ENCODE measurements at places on chromosomes 5 and 9.
A peak's percentile ranks its signal among the peaks of the same experiment; 100 is the strongest.

GRCh38 chr9:115643948-115644727 lies 509.5 kb upstream of the PAPPA start:
- DNase-seq, result no peak

GRCh38 chr9:105258225-105258737 lies 13.8 kb downstream of the SLC44A1 start:
- DNase-seq, result no peak

DNA sequence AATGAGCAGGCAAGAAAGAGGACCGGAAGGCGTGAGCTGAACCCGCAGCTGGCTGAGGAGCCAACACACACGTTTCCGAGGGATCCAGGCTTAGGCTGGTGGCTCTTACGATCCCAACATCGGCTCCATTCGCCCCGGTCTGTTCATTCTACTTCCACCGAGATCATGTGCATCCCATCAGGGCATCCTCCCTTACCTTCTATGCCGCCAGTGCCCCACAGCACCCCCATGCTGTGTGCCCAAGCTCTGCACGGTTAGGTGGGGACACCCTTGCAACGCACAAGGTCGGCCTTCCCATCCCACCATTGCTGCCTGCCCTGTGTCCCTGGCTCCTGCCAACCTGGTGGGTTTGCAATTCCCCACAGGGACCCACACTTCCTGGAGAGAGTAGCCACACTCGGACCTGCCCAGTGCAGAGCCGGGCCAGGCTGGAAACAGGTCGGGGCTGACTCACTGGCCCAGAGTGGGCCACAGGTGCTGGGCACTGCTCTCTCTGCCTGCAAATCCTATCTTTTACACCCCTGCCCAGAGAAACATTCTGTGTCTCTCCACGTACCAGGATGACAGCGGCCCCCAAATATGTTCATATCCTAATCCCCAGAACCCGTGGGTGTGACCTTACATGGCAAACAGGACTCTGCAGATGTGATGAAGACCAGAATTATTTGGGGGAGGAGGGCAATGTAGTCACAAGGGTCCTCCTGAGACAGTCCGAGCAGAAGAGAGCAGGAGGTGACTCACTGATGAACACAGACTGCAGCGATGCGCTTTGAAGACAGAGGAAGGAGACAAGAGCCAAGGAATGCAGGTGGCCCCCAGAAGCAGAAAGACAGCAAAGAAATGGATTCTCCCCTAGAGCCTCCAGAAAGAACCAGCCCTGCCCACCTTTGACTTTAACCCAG lies 182.2 kb downstream of the AUH start:
- peak; percentile 86 for DNase-seq

GRCh38 chr9:88661759-88662158 lies 126.8 kb downstream of the NXNL2 start:
- peak; percentile 17 for DNase-seq

- DNase-seq, result no peak
Measured at GRCh38 chr5:139268364-139269202, 25.0 kb upstream of the MATR3 start.

GRCh38 chr5:119292701-119293515 lies 62.9 kb upstream of the TNFAIP8 start:
- no peak for DNase-seq

GRCh38 chr5:164470312-164470711 lies 964.9 kb downstream of the MAT2B start:
- DNase-seq, result no peak

- no peak for DNase-seq
Measured at GRCh38 chr5:177083357-177083756, 3.4 kb upstream of the FGFR4 start.

DNA sequence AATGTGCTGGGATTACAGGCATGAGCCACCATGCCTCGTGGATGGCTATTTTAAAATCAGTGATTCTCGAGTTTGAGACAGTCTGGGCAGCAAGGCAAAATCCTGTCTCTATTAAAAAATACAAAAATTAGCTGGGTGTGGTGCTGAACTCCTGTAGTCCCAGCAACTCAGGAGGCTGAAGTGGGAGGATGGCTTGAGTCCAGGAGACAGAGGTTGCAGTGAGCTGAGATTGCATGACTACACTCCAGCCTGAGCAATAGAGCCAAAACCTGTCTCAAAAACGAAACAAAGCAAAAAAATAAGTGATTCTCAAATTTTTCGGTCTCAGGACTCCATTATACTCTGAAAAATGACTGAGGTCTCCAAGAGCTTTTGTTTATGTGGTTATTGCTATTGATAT lies 47.9 kb upstream of the HSPA9 start:
- DNase-seq, result no peak

- no peak for DNase-seq
Measured at GRCh38 chr5:149886692-149887470, 57.7 kb downstream of the PDE6A start.

DNA sequence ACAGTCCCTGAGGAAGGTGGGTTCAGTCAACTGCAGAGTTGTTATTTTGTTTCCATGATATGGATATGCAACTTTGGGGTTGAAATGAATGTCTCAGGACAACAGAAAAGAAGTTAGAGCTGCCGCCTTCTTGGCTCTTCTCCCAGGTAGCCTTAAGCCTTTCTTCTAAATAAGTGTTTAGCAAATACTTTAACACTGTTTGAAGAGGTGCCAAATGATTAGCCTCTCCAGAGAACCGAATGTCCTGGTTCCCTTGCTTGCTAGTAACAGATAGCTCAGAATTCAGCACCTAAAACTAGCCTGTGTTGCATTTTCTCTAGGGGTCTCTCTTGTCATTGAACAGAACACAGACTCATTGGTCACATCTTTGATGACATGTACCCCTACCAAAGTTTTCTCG lies 127.7 kb upstream of the PIK3R1 start:
- DNase-seq, result peak; percentile 25

GRCh38 chr5:151758430-151759241 lies at the start of gene ATOX1:
TSS of gene ATOX1 (minus strand) at chr5:151758631. CDS start at chr5:151758551, 80 bp downstream.
- peak; percentile 86 for DNase-seq

GRCh38 chr5:22390888-22391287 lies 462.3 kb downstream of the CDH12 start:
- DNase-seq, result no peak

GRCh38 chr5:115873392-115873791 lies 31.7 kb downstream of the AP3S1 start:
- peak; percentile 55 for DNase-seq

DNA sequence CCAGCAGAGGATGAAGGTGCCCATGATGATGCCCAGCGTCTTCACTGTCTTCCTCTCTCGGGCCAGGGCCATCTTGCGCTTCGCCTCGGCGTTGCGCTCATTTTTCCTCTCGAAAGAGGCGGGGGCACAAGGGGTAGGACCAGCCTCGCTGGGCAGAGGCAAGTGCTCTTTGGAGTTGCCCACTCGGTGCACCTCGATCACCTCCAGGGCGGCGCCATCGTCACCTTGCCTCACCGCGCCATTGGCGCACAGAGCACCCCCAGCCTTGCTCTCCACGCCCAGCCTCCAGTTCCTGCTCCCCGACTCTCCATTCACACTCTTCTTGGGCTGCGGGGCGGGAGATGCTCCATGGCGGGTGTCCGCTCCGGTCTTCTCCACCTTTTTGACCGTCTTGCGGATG lies 1.6 kb downstream of the HTR1A start:
- DNase-seq, result no peak

- DNase-seq, result peak; percentile 15
Measured at GRCh38 chr5:73729329-73729728, 103.3 kb downstream of the ARHGEF28 start.

- DNase-seq, result no peak
Measured at GRCh38 chr5:54671111-54671531, 153.6 kb downstream of the SNX18 start.

GRCh38 chr9:85987236-85987635 lies 46.3 kb downstream of the NAA35 start:
- DNase-seq, result no peak

- DNase-seq, result no peak
Measured at GRCh38 chr5:135066781-135067180, 32.8 kb upstream of the PITX1 start.

DNA sequence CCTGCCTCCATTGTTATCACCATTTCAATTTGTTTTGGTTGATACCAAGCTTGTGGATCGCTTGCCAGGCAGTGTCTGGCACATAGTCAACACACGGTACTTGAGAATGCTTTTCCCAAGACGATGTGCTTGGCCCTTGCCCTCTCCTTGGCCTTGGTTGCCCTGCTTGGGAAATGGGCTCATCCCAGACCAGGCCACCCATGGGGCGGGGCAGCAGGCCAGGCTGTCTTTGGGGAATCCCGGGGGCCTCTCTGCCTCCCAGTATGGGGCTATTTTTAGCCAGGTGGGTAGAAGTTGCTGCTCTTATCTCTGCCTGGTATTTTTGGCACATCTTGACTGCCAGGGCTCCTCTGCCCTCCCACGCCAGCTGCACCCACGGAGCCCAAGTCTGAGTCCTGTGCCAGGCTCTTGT lies 49.9 kb downstream of the LMX1B start:
- DNase-seq, result no peak

GRCh38 chr5:137606401-137606800 lies 107.3 kb upstream of the SPOCK1 start:
- DNase-seq, result no peak

- DNase-seq, result no peak
Measured at GRCh38 chr9:98795295-98795955, 930 bp downstream of the ANKS6 start.

- DNase-seq, result no peak
Measured at GRCh38 chr9:36637491-36638270, 65.0 kb downstream of the MELK start.

GRCh38 chr5:37847978-37848425 lies 8.2 kb upstream of the GDNF start:
- DNase-seq, result peak; percentile 63

GRCh38 chr9:134221273-134222017 lies 57.1 kb upstream of the RNU6ATAC start:
- no peak for DNase-seq

GRCh38 chr9:102405218-102405867 lies 589.8 kb upstream of the CYLC2 start:
- DNase-seq, result no peak

DNA sequence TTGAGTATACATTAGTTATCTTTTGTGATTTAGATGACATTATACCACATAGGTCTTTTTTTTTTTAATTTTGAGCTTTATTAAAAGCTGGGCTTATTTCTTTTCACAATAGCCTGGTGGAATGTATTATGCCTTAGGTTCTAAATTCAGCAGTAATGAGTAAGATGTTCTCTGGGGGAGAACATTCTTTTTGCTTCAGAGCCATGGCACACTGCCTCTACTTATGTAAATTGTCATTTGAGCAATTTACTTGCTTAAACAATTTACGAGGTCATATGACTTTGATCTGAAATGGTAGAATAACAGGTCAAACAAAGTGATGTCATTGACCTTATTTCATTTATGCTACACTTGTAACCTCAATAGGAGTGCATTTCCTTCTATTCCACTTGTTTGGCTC lies 154.2 kb downstream of the FOCAD start:
- peak; percentile 28 for DNase-seq

DNA sequence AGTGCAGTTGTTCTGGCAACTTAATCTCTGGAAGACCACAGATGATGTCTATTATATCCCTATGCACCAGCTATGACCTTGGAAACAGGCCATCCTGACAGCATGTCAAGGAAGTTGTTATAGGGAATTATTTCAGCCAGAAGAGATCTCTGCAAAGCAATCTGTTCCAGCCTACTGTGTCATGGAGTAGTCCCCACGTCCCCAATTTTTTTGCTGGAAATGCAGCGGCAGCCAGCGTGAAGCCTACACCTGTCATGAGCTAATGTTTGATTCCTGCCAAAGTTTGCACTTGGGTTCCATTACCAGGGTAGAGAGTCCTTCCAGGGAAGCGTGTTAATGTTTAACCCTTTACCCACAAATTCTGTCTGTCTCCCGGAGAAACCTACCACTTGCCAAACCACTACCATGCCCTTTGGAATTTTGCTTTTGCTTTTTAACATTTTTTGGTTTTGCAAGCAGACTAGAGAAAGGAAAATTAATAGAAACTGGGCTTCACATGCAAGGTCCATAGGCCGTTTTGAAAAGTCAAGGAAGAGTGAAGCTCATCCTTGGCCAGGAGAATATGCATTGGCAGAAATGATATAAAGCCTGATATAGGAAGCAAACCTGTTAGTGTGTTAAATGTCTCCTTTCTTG lies 174.9 kb upstream of the SPRY4 start:
- DNase-seq, result no peak

DNA sequence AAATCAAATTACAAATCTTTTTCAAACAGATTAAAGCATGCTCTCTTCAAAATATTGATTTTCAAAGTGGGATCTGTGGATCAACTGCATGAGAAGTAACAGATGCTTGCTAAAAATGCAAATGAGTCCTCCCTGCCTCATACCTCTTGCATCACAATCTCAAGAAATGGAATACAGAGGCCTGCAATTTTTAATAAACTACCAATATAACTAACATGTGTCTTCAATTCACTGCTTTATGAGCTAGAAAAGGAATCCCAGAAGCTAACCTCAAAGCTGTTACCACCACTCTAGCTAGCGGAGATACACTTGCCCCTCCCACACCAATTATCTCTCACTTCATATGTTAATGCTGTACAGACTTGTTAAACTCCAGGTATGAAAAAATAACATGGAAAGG lies 9.6 kb downstream of the OR13C5 start:
- no peak for DNase-seq

GRCh38 chr9:78515108-78515507 lies 218.2 kb downstream of the PSAT1 start:
- no peak for DNase-seq

DNA sequence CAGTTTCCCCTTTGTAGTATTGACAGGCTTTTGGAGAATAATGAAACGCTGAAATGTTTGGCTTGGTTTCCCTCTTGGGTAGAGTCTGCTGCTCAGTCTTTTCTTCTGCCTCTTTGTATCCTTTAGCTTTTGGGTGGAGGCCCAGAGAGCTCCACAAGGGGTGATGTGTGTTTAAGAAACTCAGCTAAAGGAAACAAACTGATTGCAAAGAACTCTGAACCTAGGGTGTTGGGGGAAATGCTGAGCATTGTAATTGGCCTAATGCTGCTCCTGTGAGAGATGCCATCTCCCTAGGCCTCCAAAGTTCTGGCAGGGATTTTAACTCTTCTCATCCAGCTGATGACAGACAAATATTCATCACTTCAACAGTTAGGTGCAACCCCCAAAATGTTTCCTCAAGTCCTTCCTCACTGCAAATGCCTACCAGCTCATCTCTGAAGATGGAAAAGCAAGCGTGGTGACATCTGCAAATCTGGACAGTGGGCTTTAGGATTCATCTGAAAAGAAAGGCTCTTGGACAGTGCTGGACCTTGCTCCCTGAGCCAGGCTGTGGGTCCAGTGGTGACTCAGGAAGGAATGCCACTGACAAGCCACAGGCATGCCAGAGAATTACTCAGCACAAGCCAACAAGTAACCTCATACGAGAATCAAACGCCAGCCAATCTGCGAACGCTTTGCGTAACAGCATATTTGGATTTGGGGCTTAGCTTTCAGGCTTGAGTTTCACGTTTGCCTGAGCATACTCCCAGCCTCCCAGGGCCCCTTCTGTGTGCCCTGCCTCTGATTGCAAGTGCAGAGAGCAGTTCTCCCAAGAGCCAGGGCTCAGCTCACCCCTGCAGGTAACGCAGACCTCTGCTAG lies 30.5 kb upstream of the ZSWIM6 start:
- peak; percentile 99 for DNase-seq

DNA sequence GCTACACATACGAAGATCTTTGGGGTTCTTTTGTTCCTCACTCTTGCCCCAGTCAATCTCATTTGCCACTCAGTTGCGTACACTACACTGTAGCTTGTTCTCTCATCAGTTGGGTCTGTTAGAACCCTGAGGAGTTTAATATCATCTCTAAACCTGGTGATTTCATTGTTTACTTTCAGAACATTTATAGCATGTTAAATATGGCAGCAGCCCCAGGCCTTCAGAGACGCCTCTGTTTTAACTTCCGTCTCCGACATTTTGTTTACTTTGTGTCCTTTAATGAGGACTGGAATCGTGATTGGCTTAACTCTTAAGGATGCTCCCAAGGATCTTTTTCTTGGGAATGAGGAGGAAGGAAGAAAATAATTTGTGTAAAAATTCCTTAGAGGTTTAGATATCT lies 510.1 kb downstream of the NR2F1-AS1 start:
- no peak for DNase-seq

Data from HFFc6 (cell line).